ENCODE measurements at places on chromosomes 7 and 10.

DNA sequence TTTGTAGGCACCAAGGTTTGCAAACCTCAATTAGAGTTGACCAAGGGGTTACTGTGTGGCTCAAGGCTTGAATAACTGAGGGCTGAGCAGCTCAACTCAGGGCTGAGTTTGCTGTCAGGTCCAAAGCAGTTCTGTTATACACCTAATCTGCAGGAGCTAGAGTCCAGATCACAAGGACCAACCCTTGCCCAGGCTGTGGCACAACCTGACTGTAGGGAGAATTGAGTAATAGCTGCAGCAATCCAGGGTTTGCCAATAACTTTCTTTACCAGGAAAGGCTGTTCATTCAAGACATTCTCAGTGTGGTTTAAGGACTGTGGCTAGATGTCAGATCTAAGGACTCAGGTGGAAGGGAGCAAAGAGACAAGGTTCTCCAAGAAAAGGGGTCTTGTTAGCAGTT is 115.6 kb upstream of the IMMP2L start:
- no peak for DNase-seq

GRCh38 chr10:69959911-69960310 is 92.7 kb upstream of the MACROH2A2 start:
- no peak for DNase-seq

DNA sequence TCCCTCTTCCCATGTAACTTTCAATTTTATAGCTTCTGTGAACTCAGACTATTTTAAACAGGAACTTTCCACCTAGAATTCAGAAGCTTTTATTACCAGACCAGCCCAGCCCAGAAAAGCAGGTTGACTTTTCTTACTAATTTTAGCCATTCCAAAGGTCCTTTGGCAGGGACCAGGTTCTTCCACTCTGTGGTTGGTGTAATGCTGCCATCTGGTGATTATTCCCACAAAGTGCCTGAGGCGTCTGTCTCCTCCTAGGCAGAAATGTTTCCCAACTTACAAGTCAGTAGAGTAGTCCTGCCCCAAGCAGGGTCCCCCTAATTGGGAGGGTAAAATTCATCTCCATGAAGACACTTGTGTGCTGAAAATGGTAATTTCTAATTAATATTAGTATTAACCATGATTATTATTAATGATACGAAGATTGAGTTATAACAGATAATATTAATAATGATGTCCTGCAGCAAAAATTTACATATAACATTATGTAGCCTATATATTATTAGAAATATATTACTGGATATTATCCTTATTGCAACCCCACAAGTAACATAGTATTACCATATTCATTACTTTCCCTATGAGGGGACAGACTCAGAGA is 53.0 kb upstream of the PPP1R17 start:
- DNase-seq, result no peak

- no peak for DNase-seq
Measured at GRCh38 chr10:117540640-117541404, 1.7 kb upstream of the EMX2 start.

- no peak for DNase-seq
Measured at GRCh38 chr10:131979821-131980270, 1.9 kb downstream of the BNIP3 start.

GRCh38 chr10:28431139-28431538 is 101.8 kb upstream of the WAC start:
- DNase-seq, result no peak

GRCh38 chr10:80491251-80492102 is 37.4 kb downstream of the TSPAN14 start:
- no peak for DNase-seq

- DNase-seq, result no peak
Measured at GRCh38 chr7:119522263-119522662, 750.7 kb upstream of the KCND2 start.

- no peak for DNase-seq
Measured at GRCh38 chr7:45576249-45576929, 2.2 kb downstream of the ADCY1 start.

GRCh38 chr10:13894412-13895093 is 307.8 kb downstream of the PRPF18 start:
- DNase-seq, result no peak

GRCh38 chr10:114777415-114777814 is 44.2 kb upstream of the FHIP2A start:
- no peak for DNase-seq

GRCh38 chr10:104339469-104340110 is 1.3 kb upstream of the ITPRIP start:
- DNase-seq, result no peak

DNA sequence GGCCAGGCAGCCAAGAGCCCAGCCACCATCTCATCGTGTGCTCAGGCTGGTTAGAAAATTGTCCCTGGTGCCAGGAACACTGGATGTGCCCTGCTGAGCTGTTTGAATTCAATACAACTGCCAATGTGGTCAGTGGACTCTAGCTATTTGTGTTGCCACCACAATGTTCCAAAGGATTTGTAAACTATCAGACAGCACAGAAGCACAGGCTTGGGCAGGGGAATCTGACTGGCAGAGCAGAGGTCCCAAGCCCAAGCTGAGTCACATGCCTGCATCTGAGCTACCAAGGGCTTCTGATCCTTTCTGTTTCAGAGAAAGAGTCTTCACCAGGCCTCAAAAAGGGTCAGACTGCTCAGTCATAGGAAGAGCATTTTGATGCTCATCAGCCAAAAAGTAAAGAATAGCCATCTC is 232.1 kb upstream of the SEMA3C start:
- no peak for DNase-seq

DNA sequence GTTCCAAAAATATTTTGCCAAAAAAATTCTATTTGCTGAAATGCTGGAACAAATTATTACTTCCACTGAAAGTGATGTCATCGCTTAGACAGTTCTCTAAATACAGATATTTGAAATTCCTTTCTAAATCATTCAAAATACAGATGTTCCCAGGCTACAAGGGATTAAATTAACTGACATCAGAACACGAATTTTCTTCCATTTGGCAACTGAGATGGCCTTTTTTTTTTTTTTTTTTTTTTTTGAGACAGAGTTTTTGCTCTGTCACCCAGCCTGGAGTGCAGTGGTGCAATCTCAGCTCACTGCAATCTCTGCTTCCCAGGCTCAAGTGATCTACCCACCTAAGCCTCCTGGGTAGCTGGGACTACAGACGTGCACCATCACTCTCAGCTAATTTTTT is 57.0 kb downstream of the P4HA1 start:
- DNase-seq, result no peak

DNA sequence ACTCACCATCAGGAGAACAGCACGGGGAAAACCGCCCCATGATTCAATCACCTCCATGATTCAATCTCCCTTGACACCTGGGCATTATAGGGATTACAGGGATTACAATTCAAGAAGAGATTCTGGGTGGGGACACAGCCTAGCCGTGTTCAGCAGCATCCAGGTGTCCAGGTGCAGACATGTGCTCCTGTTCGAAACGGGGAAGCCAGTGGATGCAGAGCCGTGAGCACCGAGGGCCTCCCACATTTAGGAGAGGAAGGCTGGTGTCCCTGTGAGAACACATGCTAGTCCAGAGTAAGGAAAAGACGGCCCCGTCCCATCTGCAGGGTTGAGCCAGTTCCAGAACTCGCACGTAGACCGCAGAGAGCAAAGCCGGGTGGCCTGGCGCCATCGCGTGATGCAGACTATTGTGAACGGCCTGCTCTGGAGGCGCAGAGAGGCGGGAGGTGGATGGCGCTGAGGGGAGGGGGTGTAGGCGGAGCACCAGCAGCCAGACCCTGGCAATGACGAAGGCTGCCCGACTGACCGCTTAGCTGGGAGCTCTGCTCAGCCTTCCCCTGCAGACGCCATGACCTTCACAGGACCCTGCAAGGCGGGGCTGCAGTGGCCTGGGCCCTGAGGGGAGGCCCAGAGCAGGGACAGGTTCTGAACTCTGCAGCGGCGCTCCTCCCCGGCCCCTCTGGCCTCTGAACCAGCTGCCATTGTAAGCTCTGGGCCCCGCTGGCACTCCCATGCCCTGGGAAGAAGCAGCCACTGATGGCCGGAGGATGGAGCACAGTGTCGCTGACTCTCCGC is 141.6 kb upstream of the TCERG1L start:
- DNase-seq, result no peak

DNA sequence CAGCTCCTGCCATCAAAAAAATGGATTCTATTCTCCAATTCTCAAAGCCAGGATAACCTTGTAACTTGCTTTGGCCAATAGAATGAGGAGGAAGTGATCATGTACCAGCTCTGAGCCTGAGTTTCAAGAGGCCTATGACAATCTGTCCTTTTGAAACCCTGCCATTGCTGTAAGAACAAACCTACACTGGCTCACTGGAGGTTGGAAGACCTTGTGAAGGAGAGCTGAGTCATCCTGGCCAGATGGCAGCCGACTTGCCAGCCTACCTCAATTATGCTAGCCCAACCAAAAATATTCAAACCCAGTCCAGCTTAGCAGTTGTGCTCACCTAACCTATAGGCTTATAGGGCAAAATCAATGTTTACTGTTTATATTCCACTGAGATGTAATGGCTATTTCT is 93.0 kb downstream of the HGF start:
- no peak for DNase-seq

- no peak for DNase-seq
Measured at GRCh38 chr7:54245020-54245419, 297.2 kb upstream of the VSTM2A start.

DNA sequence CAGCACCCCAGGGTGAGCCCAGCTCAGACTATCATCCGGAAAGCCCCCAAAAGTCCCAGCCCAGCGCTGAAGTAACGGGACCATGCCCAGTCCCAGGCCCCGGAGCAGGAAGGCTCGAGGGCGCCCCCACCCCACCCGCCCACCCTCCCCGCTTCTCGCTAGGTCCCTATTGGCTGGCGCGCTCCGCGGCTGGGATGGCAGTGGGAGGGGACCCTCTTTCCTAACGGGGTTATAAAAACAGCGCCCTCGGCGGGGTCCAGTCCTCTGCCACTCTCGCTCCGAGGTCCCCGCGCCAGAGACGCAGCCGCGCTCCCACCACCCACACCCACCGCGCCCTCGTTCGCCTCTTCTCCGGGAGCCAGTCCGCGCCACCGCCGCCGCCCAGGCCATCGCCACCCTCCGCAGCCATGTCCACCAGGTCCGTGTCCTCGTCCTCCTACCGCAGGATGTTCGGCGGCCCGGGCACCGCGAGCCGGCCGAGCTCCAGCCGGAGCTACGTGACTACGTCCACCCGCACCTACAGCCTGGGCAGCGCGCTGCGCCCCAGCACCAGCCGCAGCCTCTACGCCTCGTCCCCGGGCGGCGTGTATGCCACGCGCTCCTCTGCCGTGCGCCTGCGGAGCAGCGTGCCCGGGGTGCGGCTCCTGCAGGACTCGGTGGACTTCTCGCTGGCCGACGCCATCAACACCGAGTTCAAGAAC is 1.1 kb downstream of the VIM start:
- DNase-seq, result peak; percentile 57

DNA sequence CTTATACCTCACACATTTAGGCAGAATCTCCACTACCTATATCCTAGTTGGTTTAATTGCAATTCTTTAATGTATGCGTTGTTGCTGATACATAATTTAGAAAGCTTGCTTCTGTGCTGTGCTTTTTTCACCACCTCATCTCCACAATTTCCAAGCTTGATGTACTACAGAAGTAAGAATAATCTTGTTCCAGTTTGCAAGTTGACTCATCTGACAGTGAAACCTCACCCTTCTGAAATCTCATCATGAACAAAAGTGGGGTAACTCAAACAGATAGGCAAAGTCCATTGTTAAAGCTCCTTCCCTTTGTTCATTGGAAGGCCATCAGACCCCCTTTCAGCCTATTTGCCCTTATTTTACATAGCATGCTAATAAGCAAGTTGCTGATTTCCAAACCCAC is 13.6 kb downstream of the EIF4EBP2 start:
- no peak for DNase-seq

Data from activated CD4-positive, CD25-positive, alpha-beta regulatory T cell (primary cell).